Panc1 (cell line): ENCODE measurements at places on chromosomes 5 and 9.

GRCh38 chr5:25862276-25862675, 1176.1 kb downstream of the CDH9 start:
- H3K4me3 ChIP-seq = no peak overlapping the region
- H3K4me1 ChIP-seq = no peaks in the 10 kb centered on the region
- DNase-seq = no peak
- no peaks in the 10 kb centered on the region for H3K27me3 ChIP-seq

DNA sequence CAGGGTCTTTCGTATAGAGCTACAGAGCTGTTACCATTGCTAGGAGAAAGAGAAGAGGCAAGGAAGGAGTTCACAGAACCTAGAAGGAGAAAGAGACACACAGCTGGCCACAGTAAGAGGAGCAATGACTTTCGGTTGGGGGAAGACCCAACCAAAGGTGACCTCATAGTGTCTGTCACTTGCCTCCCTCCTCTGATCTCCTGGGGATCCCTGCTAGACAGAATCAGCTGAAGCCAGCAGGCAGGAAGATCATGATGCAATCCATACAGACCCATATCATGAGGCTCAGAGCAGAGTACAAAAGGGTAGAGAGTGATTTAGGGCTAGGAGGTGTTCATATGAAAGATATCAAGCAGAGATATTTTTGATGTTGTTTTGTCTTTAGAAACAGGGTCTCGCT, 26.0 kb upstream of the EPB41L4B start:
- H3K4me3 ChIP-seq = no peak overlapping the region
- H3K27me3 ChIP-seq = no peaks in the 10 kb centered on the region
- no peaks in the 10 kb centered on the region; the same call in 1 of the 2 replicates for H3K4me1 ChIP-seq
- no peak overlapping the region for H3K27ac ChIP-seq
- no peak for DNase-seq

- no peaks in the 10 kb centered on the region for H3K27me3 ChIP-seq
- no peaks in the 10 kb centered on the region for H3K4me1 ChIP-seq
- H3K36me3 ChIP-seq = no peaks in the 10 kb centered on the region
- no peak overlapping the region for H3K27ac ChIP-seq
- no peak overlapping the region for H3K4me3 ChIP-seq
Measured at GRCh38 chr9:75604661-75605060, 285.8 kb upstream of the PCSK5 start.

DNA sequence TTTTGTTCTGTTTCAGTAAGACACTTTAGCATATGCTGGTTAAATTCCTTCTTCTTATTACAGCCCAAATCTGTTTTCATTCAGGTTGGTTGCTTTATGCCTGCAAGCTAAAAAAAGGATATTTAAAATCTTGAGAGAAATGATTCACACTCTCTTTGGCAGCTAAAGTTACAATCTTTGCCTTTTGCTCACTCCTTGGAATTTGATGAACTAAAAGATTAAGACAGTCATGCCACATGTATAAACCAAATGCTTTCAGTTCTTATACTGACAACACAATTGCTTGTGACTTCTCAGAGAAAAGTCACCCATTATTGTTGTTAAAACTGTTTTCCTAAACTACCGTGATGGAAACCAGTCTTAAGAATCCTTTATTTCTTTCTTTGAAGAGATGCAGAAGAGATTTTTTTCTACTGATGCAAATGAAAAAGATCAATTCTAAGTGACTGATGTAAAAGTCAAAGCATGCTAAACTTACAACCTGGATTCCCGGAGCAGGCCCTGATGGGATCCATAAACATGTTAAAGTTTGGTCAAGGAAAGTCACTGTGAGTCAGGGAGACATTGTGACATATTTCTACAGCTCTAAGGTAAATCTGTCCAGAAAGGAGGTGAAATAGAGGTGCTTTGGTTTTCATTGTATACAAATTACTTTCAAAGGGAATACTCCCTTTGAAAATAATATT, 144.2 kb upstream of the CDH10 start:
- peak overlapping the region; percentile 23; the same call in 1 of the 2 replicates for H3K27ac ChIP-seq
- no peaks in the 10 kb centered on the region for H3K27me3 ChIP-seq
- no peak overlapping the region for H3K4me3 ChIP-seq
- H3K4me1 ChIP-seq = no peaks in the 10 kb centered on the region

- H3K4me3 ChIP-seq = no peak overlapping the region
- H3K4me1 ChIP-seq = no peaks in the 10 kb centered on the region
- no peak for DNase-seq
Measured at GRCh38 chr5:79806741-79807140, 117.1 kb downstream of the CMYA5 start.

DNA sequence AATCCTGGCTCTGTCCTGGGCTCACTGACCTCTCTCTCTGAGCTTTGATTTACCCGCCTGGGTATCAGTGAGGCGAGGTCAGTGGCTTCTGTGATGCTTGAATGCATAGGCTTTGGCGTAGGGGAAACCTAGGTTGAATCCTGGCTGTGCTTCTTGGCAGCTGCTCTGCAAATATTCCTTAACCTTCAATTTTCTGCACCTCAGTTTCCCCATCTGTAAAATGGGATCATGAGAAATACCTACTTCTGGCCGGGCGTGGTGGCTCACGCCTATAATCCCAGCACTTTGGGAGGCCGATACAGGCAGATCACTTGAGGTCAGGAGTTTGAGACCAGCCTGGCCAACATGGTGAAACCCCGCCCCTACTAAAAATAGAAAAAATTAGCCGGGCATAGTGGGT, 7.2 kb downstream of the FGF18 start:
- no peaks in the 10 kb centered on the region for H3K36me3 ChIP-seq
- H3K4me3 ChIP-seq = no peak overlapping the region
- H3K27me3 ChIP-seq = no peaks in the 10 kb centered on the region
- no peak overlapping the region for H3K27ac ChIP-seq
- H3K4me1 ChIP-seq = no peaks in the 10 kb centered on the region

DNA sequence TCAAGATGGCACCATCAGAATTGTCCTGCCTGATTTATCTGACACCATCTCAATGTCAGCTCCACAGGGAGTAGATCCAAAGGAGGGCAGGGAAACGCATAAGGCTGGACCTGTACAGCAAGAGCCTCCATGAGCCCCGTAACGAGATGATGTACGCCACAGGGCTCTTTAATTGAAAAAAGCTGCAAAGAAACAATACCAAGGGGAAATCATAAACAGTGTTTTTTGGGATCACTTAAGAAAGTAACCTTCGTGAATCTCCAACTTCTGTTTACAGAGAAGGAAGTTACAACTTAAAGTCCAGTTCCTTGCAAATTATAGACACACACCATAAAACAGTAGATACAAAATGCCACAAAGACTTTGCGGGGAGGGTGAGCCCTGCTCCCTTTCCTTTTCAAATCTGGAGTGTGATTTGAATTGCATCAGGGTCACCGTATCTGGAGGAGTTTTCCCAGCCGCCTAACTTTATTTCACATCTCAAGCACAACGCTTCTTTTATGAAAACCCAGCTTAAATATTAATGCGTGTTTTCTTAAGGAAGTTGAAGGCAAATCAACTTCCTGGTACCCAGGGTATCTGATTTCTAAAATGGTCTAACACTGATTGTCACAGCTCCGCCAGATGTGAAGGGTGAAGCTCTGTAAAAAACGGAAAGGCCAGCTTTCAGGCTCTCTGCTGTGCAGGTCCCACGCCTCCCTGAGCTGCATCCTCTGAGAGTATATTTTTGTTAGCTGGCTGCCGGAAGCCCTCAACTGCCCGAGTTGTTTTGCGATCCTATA, 88.9 kb downstream of the EBF1 start:
- H3K27ac ChIP-seq = no peak overlapping the region
- H3K27me3 ChIP-seq = no peaks in the 10 kb centered on the region; the same call in 1 of the 2 replicates
- no peak for DNase-seq
- H3K4me1 ChIP-seq = no peaks in the 10 kb centered on the region

DNA sequence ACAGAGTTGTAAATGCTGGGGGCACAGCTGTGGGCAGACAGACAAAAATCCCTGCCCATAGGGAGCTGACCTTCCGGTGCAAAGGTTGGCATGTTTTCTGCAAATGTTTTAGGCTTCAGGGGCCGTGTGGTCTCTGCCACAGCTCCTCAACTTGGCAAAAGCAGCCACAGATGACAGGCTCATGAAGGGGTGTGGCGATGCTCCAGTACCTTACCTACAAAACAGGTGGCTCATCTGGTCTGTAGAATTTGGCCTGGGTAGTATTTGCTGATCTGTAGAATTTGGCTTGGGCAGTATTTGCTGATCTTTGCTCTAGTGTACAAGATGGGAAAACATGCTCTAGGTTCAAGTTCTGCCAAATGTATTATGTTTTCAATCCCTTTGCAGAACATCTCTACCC, 283.9 kb downstream of the GADD45G start:
- H3K27ac ChIP-seq = no peak overlapping the region
- no peaks in the 10 kb centered on the region for H3K36me3 ChIP-seq
- no peaks in the 10 kb centered on the region for H3K27me3 ChIP-seq
